Tracheal epithelial cell (primary cell): ENCODE measurements at places on chromosomes 11 and 22. TPM values are rescaled to one million over a fixed set of nuclear protein-coding genes. Genes with fewer than 3 reads are reported as not detected.

Gene OR2AT4
- not detected in 2 replicates for total RNA-seq

Gene RAB38
- total RNA-seq, result 118 and 227 TPM in 2 replicates

Gene DRICH1
- not detected in 2 replicates for total RNA-seq

Gene TBC1D22A
- total RNA-seq, result 14.0 and 14.3 TPM in 2 replicates

Gene BTBD18
- total RNA-seq, result under 0.01 TPM in 1 of 2 replicates, not detected in the other

Gene ROBO4
- total RNA-seq, result 0.43 and 0.72 TPM in 2 replicates

Gene SAMM50
- total RNA-seq, result 28.8 and 34.5 TPM in 2 replicates

Gene GLB1L2
- total RNA-seq, result 2.6 and 4.3 TPM in 2 replicates

Gene OTOG
- under 0.01 TPM in 1 of 2 replicates, not detected in the other for total RNA-seq

Gene TCP11L1
- total RNA-seq, result 12.8 and 13.6 TPM in 2 replicates

Gene TRPM5
- not detected in 2 replicates for total RNA-seq

Gene USP2
- total RNA-seq, result 0.96 TPM in 1 of 2 replicates, not detected in the other

Gene BBOX1
- 0.64 and 2.7 TPM in 2 replicates for total RNA-seq

Gene ISX
- not detected in 2 replicates for total RNA-seq

Gene HBG2
- total RNA-seq, result not detected in 2 replicates

Gene HEPHL1
- 0.21 and 2.2 TPM in 2 replicates for total RNA-seq

Gene KRTAP5-8
- 0.24 TPM in 1 of 2 replicates, not detected in the other for total RNA-seq

Gene PATE4
- not detected in 2 replicates for total RNA-seq
